ENCODE measurements at places on chromosomes 13 and 19.

DNA sequence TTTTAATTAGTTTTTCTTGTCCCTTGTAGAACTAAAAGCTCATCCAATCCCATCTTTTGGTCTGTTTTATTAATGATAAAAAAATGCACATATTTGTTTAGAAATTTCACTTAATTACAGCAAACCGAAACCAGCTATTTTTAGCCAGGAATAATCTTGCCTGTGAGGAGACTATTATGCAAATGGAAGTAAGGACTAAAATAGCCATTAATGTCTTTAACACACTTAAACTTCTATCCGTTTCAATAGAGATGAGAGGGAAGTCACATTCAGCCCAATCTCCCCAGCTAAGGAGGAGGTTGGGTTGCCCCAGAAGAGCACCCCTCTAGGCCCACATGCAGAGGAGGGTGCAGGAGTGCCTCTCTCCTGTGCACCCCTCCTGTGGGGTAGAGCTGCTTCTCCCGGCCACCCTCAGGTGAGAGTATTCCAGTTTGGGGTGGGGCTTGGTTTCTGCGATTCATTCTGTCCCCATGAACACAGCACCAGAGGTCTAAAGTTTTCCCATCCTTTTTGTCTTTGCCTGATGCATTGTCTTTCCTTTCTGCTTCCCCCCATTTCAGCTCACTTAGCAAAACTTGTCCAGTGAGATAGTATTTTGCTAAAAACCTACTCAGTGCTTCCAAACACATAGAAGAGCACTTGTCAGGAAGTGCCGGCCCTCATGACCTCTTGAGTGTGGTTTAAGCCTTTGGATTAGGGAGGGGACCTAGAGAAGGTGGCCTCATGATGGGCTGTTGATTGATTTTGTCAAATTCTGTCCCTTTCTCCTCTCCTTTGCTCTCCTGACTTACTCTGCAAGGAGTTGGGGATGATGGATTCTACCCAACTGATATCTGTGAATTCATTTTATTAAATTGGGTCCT lies 28.2 kb downstream of the FGF9 start:
- DNase-seq = no peak

DNA sequence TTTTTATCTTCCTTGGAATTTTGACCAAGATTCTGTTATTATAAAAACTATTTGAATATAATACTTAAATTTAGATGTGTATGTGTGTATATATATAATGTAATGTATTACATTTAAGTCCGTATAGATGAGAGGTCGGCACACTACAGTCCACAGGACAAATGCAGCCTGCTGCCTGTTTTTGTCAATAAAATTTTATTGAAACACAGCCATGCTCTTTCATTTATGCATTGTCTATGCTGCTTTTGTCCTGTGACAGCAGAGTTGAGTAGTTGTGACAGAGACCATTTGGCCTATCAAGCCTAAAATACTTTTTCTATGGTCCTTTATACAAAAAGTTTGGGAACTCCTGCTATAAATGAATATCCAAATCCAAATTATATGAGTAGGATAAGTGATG lies 69.7 kb downstream of the PCCA start:
- DNase-seq = no peak

- DNase-seq = no peak
These were observed 5.7 kb upstream of the SPACA4 start for GRCh38 chr19:48600679-48601417.

DNA sequence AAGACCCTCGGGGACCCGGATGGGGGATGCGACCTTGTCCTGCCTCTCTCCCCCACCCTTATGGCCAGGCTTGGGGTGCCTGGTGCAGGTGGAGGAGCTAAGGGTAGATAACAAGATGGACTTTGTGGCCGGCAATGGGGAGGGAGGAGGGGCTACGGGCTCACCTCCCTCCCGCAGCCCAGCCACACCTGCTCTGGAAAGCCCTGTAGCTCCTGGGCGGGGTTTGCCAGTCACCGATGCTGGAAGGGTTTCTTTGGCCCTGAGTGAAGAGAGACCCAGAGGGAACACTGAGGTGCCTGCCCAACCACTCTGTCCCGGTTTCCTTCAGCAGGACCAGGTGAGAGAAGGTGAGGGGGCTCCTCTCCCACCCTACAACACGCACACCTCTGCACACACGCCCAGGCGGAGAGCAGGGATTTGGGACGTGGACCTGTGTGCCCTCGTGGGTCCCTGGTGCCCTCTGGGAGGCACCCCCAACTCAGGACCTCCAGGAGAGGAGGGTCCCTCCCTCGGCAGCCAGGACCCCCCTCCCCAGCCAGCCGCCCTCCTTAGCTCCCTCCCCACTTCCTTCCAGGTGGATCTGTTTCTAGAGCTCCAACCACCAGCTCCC lies at the start of gene FUT2:
FUT2 (plus strand) TSS at position 229 of the 610 bp plus-strand sequence. CDS start 6,986 bp downstream, outside the sequence.
- DNase-seq = peak; percentile 67

DNA sequence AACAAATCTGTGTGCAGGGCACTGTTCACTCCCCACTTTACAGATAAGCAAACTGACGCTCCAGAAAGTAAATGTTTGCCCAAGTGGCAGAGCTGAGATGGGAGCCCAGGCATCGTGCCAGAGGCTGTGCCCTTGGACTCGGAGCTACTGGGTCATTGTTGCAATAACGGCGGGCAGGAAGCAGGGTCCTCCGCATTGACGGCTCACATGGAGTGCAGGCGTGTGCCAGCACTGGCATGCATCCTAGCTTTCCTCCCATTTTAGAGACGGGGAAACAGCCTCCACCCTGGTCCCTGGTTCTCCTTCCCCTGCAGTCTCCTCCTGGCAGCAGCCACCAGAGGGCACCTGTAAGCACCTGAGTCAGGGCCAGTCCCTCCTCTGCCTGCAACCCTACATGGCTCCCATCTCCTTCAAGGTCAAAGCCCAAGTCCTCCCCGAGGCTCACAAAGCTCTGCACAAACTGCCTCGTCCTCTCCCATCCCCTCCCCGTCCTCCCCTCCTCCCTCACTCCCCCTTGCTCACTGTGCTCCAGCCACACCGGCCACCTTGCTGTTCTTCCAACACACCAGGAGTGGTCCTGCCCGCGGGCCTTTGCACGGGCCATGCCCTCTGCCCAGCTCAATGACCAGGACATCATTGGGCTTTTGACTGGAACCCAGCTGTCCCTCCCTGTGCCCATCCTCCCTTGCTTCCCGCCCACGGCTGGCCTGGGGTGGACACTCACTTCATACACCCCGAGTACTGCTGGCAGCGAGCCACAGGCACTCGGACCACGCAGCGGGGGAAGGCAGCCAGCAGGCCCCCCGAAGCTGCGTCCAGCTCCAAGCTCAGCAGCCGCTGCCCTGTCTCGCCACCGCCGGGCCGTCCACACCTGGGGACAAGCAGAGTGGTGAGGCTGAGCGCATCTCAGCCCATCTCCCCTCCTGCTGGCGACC lies 7.7 kb upstream of the LRG1 start:
- DNase-seq = peak; percentile 45

- DNase-seq = no peak
These were observed 14.1 kb downstream of the BRD4 start for GRCh38 chr19:15318241-15318691.

GRCh38 chr13:37403776-37404527 lies 194.6 kb downstream of the POSTN start:
- DNase-seq = no peak

DNA sequence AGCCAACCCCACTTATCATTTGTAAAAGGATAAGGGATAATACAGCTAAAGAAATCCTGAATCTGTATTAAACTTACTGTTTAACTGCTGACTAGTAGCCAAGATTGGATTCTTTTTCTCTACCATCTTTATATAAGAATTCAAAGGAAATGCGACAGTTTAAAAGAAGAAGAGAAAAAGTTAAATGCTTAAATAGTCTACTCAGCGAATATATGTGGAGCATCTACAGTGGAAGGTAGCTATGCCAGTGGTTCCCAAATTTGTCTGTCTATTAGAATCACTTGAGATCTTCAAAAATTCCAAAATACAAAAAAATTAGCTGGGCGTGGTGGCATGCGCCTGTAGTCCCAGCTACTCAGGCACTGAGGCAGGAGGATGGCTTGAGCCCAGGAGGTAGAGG lies 60.8 kb upstream of the KLF5 start:
- DNase-seq = no peak

GRCh38 chr19:43353606-43354304 lies at the start of gene CD177:
TSS of gene CD177 (plus strand) at chr19:43353686. CDS start at chr19:43353715, 29 bp downstream.
- DNase-seq = peak; percentile 22

DNA sequence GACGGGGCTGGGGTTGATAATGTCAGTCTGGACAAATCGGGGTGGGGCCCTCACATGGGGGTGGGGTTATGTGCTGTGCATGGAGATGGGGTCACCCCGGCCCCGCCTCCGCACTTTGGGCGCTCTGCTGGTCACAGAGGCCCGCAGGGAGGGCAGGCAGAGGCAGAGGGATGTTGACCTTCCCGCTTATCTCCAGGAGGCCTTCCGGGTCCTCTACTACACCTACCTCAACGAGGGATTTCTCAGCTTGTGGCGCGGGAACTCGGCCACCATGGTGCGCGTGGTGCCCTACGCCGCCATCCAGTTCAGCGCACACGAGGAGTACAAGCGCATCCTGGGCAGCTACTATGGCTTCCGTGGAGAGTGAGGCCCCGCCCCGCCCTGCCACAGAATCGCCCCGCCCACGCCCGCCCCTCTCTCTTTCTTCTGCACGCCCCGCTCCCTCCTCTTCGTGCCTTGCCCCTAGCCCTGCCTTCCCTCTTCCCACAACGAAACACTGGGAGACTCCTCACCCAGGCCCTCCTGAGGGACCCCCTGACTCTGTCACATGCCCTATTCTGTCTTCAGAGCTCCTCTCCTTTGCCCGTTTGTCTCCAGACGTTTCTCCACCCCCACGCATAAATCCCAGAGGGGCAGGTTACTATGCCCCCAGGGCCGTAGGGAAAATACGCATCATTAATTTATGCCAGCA lies 32.8 kb downstream of the TMEM161A start:
- DNase-seq = peak; percentile 84

GRCh38 chr13:23500849-23501248 lies 67.3 kb upstream of the SACS start:
- peak; percentile 28 for DNase-seq

- DNase-seq = no peak
These were observed 11.8 kb downstream of the AP3D1 start for GRCh38 chr19:2139385-2140137.

- DNase-seq = no peak
These were observed 224.9 kb downstream of the FGF9 start for GRCh38 chr13:21895779-21896178.

GRCh38 chr19:29044037-29044436 lies 168.9 kb downstream of the UQCRFS1 start:
- no peak for DNase-seq

DNA sequence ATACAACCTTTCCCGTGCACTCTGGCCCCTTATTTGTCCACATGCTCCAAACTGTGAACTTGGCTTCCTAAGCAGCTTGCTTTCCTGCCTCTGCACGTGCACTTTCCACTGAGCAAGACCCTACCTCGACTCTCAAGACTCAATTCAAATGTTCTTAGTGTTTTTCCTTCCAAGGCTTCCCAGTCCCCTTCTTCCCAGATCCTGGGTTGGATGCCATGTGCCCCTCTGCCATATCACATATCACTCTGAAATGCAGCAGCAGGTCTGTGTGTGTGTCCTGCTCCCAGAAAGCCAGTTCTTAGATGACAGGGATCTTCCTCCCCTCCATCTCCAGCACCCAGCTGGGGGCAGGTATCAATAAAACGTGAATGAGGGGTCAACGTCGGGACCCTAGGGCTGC lies 3.0 kb downstream of the ZNF557 start:
- no peak for DNase-seq

- DNase-seq = peak; percentile 85
These were observed 43.9 kb downstream of the CERS4 start for GRCh38 chr19:8252922-8253589.

DNA sequence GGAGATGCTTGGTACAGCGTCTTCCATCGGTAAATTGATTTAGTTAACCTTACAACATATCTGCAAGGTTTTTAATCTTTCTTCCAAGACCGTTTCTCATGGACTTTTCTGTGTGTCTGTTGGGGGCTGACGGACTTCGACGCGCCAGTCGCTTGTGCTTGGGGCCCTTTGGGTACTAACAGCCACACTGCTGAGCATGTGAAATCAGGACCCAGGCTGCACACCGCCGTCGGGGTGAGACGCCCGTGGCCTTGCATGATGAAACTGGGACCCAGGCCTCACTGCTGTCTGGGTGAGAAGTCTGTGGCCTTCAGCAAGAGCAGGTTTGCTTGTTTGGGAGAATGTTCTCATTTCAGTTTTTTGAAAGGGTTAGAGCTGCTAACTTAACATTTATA lies 9.8 kb downstream of the ATP4B start:
- no peak for DNase-seq
